Mesendoderm (in vitro differentiated cells): ENCODE measurements at places on chromosomes 2 and 18.
A peak's percentile ranks its signal among the peaks of the same experiment; 100 is the strongest.

- no peak for DNase-seq
Observed at GRCh38 chr18:79525556-79526467, 130.1 kb downstream of the NFATC1 start.

DNA sequence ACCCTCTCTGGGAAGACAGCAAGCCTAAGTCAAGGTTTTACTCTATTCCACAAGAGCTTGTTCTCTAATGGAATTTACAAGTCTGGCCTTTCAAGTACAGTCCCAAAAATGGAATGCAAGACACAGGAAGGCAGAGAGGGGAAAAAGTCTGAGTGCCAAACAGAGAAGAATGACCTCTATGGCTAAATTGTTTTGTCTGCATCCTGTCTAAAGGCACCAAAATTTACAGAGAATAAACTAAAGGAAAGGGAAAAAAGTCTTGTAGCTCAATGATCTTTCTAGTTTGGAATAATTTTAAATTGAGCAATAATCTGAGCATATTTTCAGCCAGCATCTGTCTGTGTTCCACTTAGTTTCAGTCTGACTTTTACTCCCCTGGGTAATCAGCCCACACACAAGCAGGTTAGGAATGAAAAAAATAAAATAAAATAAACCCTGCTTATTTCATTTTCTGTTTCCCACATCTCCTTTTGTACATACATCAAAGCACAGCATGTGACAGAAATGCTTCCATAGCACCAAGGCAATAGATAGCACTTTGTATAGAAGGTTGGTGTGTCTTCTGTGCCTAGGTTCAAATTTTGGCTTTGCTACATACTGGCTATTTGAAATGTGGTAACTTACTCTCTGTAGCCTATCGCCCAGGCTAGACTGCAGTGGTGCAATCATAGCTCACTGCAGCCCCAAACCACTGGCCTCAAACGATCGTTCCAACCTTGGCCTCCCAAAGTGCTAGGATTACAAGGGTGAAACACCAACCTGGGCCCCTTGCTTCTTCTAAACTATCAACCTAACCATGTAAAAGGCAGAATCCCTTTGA, 105.1 kb downstream of the SLC8A1 start:
- DNase-seq, result no peak

- DNase-seq, result no peak
Observed at GRCh38 chr18:45657357-45658335, 42.4 kb downstream of the SLC14A2 start.

DNA sequence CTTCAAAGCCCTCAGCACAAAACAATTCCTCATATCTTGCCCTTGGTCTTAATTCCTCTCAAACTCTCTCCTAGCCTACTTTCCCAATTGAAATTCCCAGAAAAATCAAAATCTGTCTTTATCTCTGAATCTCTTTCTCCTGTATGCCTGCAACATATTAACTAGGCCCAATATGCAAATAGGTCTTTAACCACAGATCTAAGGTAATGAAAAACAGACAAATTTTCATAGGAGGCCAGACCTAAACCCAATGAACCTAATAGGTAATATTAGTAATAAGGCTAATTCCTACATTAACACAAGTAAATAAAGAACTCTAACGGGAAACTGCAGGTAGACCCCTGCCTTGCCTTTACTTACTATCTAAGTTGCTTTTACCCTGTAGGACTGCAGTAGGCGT, 41.4 kb downstream of the WDR33 start:
- DNase-seq, result no peak

DNA sequence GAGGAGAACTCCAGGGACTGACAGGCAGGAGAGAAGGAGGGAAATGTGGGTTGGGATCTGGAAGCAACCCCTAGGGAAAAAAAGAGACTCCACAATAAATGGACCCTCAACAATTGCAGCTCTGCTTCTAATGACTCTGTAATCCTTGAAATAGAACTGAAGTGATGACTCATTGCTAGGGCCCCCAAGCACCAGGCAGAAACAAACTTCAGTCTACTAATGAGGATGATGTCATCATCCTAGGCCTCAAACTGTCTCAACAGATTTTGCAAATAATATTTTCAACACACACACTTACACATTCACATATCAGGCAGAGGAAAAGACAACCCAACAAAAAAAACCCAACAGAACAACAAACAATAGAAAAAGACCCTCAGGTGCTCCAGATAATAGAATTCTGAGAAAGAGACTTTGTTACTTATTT, 143.3 kb downstream of the HDAC4 start:
- no peak for DNase-seq

- DNase-seq, result no peak
Observed at GRCh38 chr2:148616662-148617061, 27.9 kb upstream of the EPC2 start.

DNA sequence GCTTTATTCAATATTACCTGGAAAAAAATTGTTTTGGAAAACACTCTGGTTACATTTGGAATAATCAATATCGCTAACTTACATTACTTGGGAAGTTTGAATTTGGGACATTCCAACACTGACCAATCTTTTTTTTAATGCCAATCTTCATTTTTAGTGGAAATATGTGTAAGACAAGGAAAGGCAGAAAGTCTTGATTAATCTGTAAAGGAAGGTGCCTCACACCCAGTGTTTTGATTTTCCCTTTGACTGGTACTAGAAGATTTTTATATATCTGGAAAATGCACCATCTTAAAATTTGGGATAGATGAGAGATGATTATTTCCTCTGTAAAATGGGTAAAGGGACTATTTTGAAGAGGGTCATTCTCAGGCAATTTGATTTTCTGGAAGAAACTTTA, 879.2 kb upstream of the ZEB2 start:
- DNase-seq, result no peak

DNA sequence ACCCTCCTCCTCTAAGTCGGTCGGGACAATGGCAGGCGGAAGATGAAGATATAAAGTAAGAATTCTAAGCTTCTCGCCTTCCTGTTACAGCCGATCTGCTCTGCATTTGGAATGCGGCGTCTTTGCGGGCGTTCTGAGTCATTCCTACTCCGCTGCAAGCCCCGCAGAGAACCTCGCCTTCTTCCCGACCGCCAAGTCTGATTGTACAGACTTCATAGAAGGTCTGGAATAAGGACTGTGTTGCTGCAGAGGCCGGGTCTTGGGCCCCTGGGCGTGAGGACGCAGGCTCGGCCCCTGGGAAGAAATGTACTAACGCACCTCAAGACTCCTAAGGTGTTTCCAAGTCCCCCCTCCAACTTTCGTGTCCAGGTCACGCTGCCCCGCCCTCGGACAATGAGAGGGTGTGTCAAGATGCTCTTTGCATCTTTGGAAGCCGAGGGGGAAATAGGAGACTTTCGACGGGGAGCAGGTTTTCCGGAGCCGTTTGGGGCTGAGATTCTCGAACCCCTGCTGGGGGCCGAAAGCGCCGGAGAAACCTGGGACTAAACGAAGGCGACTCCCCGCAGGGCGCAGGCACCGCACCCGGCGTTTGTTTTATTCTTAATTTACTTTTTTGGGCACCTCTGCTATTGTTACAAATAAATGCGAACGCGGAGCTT, 12.7 kb upstream of the PAX3 start:
- DNase-seq, result peak; percentile 79

- DNase-seq, result no peak
Observed at GRCh38 chr2:168064011-168064998, 183.1 kb downstream of the STK39 start.

- no peak for DNase-seq
Observed at GRCh38 chr2:144267239-144267638, 252.7 kb downstream of the ZEB2 start.

DNA sequence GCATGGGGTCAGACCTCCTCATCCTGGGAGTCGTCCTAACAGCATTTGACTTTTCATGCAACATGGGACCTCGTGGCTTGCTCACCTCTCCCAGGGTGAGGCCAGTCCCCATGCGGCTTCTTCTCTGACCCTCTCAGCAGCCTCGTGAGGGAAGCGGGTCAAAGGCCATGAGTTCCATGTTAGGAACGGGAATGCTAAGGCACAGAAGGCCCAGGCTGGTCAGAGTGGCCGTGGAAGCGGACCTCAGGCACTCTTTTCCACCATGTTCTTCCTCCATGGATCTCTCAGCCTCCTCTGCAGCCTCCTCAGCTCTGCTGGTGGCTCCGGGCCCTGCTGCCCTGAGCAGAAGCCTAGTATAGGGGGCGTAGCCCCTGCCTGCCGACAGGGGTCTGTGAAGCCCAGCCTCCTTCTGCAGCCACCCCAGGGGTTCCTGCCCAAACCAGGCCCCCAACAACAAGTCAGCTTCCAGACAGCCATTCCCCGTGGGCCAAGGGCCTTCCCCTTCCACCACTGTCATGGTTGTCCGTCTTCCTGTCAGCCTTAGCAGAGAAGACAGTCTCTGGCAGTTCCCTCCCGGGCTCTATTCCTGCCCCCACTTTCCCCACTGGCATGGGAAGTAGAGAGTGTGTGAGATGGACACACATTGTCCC, 60.0 kb upstream of the OTOF start:
- DNase-seq, result no peak

GRCh38 chr2:86785456-86785855, 5.3 kb downstream of the CD8A start:
- no peak for DNase-seq

DNA sequence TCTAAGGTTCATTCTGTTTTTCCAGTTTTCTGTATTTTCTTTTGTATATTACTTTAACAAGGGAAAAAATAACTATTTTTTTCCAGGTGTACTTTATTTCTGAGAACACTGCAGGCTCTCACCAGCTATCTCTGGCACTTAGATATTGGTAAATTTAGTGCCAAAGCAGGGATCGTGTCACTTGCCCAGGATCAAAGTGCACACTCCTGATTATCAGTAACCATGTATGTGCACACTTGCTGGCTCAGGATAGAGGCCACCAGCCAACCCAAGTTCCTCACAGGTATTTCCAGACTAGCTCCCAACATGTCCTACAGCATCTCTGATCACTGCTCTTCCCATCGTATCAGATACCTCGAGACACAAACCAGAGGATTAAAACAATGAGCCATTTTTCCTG, 5.8 kb upstream of the FZD5 start:
- DNase-seq, result no peak

DNA sequence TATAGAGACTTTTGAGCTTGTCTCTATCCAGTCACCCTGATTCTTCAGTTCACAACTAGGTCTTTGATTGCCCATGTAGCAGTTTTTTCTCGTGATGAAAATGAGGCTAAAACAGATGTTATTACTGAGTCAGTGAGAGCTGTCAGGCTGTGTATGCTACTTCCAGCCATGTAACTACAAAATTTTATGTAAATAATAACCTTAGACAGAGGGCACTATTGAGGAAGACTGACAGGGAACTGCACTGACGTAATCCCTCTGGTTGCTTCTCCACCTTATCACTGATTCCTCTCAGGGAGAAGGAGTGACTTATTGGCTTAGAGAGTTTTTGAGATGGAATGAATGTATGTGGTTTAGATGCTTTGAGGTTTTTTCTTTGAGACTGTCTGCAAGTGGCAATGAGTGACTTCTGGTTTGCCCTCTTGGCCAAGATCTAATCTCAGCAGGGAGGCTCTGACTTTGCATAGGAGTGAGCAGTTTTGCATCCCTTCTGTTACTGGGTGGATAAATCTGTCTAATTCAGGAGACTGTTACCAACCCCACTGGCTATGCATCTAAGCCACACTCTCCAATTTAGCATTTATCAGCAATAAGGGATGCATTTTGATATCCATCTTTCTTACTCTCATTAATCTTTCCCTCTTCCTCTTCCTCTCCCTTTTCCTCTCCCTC, 555.2 kb upstream of the FANCL start:
- DNase-seq, result no peak

DNA sequence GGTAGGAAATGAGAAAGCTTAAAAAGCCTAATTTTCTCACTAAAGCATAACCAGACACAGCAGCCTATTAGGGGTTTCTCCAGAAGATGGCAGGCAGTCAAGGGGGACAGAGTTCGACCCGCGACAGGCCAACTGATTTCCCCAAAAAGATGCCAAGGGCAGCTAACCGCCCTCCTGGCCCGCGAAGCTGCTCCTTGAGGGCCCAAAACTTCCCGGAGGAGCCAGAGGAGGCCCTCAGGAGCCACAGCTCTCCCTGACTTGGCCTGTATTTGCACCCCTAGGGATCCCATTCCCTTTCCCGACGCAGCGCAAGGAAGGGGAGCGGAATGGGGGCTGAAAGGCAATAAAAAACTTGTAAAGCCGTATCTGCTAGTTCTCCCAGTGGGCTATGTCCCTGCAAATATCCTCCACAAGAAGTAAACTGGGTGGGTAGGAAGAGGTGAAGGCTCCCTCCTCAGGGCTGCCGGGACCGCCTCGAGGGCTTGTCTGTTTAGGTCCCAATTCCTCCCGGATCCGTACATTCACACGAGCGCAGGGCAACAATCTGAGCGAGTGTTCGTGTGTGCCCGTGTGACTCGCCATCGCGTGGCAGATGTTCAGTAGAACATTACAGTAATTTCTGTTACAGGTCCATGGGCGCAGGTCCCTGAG, 756 bp upstream of the NAGK start:
- no peak for DNase-seq

- DNase-seq, result peak; percentile 61
Observed at GRCh38 chr2:17538022-17538843, 2.3 kb upstream of the VSNL1 start.

- no peak for DNase-seq
Observed at GRCh38 chr2:151770995-151771394, 36.7 kb upstream of the NEB start.

GRCh38 chr2:224850081-224850480, 133.9 kb upstream of the CCDC195 start:
- DNase-seq, result no peak

DNA sequence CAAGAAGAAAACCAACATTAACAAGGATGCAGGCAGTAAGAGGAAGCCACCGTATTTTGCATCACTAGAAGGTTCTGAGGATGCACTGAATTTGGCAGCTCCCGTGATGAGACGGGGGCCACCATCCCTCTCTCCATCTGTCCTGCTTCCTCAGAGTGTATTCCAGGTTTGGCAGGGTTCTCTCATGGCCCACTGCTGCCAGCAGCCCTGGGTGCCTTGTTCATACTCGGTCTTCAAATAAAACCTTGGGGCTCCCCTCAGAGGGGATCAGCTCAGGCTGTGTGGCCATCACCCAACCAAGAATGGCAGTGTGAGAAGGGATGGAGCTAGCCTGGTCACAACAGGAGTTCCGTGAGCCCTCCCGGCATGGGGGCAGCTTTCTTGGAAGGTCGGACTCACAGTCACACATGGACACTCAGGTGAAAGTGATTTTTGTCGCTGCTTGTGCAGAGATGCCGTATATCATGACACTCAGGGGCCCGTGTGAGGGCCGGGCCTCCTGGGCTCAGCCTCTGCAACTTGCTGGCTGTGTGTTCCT, 12.8 kb upstream of the MBP start:
- DNase-seq, result no peak

- no peak for DNase-seq
Observed at GRCh38 chr2:217992061-217992460, 10.7 kb downstream of the TNS1 start.

DNA sequence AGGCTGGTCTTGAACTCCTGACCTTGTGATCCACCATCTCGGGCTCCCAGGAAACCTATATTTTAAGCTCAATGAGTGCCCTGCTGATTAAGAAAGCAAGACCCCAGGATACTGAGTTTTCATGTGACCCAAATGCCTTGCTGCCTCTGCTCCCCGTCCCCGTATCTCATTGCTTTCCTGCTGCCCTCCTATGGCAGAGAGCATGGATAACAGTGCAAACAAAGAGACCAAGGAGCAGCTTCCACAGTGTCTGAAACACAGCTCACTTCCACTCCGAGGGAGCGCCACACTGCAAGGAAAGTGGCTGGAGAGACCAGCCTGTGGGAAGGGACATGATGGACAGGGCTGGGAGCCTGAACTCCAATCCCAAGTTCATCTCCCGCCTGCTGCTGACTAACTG, 246.8 kb downstream of the TMEM182 start:
- peak; percentile 56 for DNase-seq
